PC-3 (cell line): ENCODE measurements at places on chromosomes 6 and 20. TPM values are rescaled to one million over a fixed set of nuclear protein-coding genes. Genes with fewer than 3 reads are reported as not detected.
A peak's percentile ranks its signal among the peaks of the same experiment; 100 is the strongest.

DNA sequence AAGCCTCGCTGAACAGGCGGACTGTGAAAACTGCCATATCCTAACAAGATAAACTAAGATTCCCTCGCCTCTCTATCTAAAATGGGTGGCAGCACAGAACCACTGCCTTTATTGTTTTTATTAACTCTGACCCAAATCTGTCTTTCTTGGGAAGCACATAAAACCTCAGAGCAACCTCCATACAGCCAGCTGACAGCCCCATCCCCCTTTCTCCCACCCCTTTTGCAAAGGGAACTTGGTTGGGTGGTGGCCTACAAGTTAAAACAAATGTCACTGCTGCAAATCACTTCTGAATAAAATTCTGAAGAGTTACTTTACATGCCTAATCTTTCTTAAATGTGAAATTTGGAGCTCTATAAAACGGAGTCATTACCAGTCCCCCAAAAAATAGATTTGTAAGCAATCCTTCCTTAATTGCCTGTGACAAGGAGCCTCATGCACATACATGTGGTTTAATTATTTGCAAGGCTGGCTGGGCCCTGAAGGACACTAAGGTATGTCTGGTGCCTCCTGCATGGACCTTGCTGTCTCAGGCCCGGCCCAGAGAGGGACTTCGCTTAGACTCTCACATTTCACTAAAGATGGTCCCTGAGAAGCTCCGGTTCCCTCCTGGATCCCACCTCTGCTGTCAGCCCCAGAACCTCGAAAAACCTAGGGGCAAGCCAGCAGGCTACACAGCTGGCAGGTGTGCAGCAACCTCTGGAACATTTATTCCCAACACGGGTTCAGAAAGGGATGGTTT, 21.7 kb downstream of the PXDC1 start:
- DNase-seq = no peak

The HFE gene
- total RNA-seq = not detected in 2 replicates

The MUCL3 gene
- total RNA-seq = 0.04 TPM in 1 of 2 replicates, not detected in the other

DNA sequence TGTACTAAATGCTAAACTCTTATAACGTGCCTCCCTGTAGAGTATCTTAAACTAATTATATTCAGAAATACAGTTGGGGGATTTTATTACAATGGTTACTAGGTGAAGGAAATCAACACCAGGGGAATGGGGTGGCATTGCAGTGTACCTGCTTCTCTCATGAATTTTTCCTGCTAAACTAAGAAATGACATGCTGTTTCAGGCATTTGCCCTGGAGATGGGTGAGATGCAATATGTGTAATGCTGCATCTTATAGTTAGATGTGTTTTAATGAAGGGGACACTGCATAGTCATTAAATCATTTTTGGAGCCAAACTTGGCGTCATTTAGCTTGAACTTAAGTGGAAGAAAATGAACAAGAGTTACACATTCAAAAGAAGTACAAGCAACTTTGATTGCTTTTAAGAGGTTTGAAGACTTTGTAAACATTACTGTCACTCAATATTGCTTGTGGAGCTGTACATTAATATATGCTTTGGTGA, 4.3 kb downstream of the EYA4 start:
- no peak for DNase-seq

- no peak for DNase-seq
These were observed 53.0 kb upstream of the AIG1 start for GRCh38 chr6:143007646-143008045.

DNA sequence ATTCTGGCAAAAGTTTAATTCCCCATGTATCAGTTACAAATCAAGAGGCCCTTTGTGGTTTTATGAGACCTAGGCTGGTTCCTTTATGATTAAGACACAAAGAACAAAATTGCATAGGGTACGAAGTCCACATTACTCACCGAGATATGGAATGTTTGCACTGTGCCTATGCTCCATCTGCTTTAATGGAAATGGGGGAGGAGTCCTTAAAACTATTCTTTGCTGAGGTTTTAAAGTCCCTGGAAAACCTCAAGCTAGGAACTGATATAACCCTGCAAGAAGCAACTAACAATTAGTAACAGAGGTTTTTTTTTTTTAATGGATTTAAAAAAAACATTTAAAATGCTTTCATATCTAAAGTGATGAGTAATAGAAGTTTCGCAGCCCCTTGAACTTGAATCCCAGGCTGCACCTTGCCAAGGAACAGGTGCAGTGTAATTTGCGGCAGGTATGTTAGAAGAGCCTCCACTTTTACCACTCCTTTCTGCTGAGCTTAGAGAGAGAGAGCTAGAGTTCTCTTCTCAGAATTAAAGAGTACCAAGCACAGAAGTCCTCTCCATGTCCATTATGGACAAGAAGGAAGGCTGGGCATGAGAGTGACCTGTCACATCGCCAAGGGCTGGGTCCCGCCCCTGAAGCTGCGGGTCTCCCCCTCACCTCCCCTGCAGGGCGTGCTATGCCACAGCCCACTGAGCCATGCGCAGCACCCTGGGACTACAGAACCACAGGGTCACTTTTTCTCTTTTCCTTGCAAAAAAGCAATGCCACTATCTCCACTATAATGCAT, 2.3 kb downstream of the SERPINB1 start:
- DNase-seq = peak; percentile 98

DNA sequence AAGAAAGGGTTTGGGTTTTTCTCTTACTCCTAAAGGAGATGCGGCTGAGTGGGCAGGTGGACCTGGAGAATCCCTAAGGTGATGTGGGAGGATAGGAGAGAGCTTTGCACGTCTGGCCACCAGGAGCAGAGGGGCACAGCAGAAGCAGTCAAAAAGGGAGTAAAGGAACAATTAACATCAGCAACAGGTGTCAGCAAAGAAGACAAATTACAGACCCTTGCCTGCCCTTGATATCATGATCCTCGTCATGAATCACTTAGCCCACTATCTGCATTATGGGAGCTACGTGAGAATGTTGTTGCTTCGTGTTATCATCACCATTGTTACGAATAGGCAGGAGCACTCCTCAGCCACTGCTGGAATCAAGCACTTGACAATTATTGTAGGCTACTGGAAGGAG, 25.5 kb upstream of the ARG1 start:
- no peak for DNase-seq

DNA sequence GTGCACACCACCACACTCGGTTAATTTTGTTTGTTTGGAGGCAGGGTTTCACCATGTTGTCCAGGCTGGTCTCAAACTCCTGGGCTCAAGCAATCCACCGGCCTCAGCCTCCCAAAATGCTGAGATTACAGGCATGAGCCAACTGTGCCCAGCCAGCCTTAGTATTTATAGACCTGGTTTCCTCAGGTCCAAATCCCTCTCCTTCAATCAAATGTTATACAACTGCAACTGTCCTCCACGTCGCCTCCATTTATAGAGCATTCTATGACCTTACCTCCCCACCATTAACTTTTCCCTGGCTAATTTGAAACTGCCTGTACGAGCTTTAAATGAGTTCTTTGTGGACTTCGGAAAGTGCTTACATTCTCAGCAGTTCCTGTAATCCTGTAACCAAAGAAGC, 39.3 kb upstream of the IPCEF1 start:
- no peak for DNase-seq

DNA sequence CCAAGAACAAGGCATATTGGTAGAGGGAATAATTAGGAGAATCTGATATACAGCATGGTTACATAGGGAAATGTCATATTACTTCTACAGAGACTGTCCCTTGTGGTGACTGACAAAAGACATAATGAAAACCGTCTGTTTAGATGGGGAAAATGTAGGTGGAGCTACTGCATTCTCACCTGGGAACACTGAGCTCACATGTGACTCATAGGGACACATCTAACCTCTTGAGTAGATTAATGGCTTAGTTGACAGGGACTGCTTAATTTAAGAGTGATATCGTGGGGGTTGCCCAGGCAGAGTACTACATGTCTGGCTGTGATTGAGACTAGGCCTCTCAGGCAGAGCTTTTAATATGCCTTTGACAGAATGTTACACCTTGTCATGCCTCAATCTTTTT, 235.3 kb upstream of the ZFP64 start:
- no peak for DNase-seq

The TSBP1 gene
- total RNA-seq = not detected in 2 replicates
